SK-N-SH (cell line): ENCODE measurements at places on chromosomes 12 and 14. TPM values are rescaled to one million over a fixed set of nuclear protein-coding genes. Genes with fewer than 3 reads are reported as not detected.

GRCh38 chr12:27025116-27025515, 2.8 kb downstream of the MED21 start:
- DNase-seq, result no peak
- peaks cover 9% of the 10 kb centered on the region for H3K4me1 ChIP-seq
- H3K27me3 ChIP-seq, result no peaks in the 10 kb centered on the region
- H3K36me3 ChIP-seq, result peaks cover 28% of the 10 kb centered on the region
- H3K27ac ChIP-seq, result no peak overlapping the region

IPO4 gene
- 39.7 and 61.3 TPM in 2 replicates for polyA plus RNA-seq

- DNase-seq, result no peak
- no peaks in the 10 kb centered on the region for H3K27me3 ChIP-seq
- no peak overlapping the region for H3K27ac ChIP-seq
- peaks cover 85% of the 10 kb centered on the region for H3K36me3 ChIP-seq
- no peak overlapping the region for H3K4me3 ChIP-seq
Observed at GRCh38 chr14:90263748-90264449, 7.5 kb downstream of the PSMC1 start.

GRCh38 chr12:65603438-65604351, 220.6 kb upstream of the HMGA2 start:
- DNase-seq, result no peak
- no peaks in the 10 kb centered on the region for H3K27me3 ChIP-seq
- H3K4me1 ChIP-seq, result no peaks in the 10 kb centered on the region; the same call in 1 of the 2 replicates
- peak overlapping the region; percentile 88 for H3K27ac ChIP-seq
- H3K4me3 ChIP-seq, result peak overlapping the region; percentile 59

DNA sequence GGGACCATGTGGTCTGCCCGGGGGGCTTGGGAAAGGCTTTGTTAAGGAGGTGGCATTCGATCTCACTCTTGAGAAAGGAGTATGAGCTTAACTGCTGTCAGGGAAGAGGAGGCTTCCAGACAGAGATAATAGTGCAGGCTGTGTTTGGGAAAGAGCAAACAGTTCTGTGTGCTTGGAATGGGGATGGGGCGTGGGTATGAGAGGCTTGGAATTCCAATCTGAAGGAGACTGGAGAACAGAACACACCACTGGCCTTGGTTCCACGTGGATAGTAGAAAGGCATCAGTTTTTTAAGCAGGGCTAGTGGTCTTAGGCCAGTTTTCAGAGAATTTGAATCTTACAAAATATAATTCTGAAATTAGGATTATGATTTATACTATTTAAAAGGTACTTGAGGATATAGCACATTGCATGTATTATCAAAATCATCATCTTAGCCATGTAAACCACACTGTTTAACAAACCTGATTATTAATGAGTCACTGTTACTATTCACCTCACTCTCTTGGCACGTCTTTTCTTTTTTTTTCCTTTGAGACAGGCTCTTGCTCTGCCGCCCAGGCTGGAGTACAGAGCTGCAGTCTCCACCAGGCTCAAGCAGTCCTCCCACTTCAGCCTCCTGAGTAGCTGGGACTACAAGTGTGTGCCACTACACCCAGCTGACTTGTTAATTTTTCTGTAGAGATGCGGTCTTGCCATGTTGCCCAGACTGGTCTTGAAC, 38.5 kb upstream of the KCNK13 start:
- no peak overlapping the region for H3K27ac ChIP-seq
- no peaks in the 10 kb centered on the region for H3K27me3 ChIP-seq
- no peaks in the 10 kb centered on the region for H3K4me1 ChIP-seq
- H3K4me3 ChIP-seq, result no peak overlapping the region
- peaks cover 44% of the 10 kb centered on the region for H3K36me3 ChIP-seq
- DNase-seq, result no peak

CSRNP2 gene
- 18.7 and 22.7 TPM in 2 replicates for polyA plus RNA-seq

GRCh38 chr14:50937325-50937724, 7.0 kb downstream of the PYGL start:
- no peak overlapping the region for H3K4me3 ChIP-seq
- H3K27me3 ChIP-seq, result no peaks in the 10 kb centered on the region
- H3K4me1 ChIP-seq, result no peaks in the 10 kb centered on the region
- peaks cover 11% of the 10 kb centered on the region; the same call in 1 of the 2 replicates for H3K36me3 ChIP-seq
- peak overlapping the region; percentile 50 for H3K27ac ChIP-seq
- no peak for DNase-seq

GRCh38 chr14:32104803-32105202, 27.7 kb downstream of the ARHGAP5 start:
- peaks cover 20% of the 10 kb centered on the region for H3K36me3 ChIP-seq
- no peak for DNase-seq
- H3K4me3 ChIP-seq, result no peak overlapping the region
- no peaks in the 10 kb centered on the region for H3K27me3 ChIP-seq
- no peak overlapping the region for H3K27ac ChIP-seq

DNA sequence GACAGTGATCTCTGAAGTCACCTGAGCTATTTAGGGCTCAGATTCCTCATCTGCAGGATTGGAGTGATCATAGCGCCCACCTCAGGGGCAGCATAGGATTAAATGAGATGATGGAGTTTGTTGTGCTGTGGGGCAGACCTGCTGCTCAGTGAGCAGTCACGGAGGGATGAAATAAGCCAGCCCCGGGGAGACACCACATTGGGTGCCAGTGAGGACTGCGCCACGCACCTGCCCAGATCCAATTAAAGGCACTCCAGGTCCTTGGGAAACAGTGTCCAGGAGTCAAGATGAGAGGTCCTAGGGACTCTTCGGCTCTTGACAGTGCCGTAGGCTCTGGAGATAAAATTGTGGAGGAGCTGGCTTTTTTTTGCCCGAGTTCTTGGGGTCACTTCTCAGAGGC, 166.2 kb downstream of the ADGRD1 start:
- no peaks in the 10 kb centered on the region for H3K27me3 ChIP-seq
- DNase-seq, result no peak
- H3K27ac ChIP-seq, result no peak overlapping the region
- no peaks in the 10 kb centered on the region for H3K4me1 ChIP-seq
- H3K36me3 ChIP-seq, result no peaks in the 10 kb centered on the region
- H3K4me3 ChIP-seq, result no peak overlapping the region

- H3K4me3 ChIP-seq, result no peak overlapping the region
- no peaks in the 10 kb centered on the region for H3K27me3 ChIP-seq
- no peaks in the 10 kb centered on the region for H3K36me3 ChIP-seq
Observed at GRCh38 chr14:55075628-55076175, 24.3 kb downstream of the MAPK1IP1L start.

DNA sequence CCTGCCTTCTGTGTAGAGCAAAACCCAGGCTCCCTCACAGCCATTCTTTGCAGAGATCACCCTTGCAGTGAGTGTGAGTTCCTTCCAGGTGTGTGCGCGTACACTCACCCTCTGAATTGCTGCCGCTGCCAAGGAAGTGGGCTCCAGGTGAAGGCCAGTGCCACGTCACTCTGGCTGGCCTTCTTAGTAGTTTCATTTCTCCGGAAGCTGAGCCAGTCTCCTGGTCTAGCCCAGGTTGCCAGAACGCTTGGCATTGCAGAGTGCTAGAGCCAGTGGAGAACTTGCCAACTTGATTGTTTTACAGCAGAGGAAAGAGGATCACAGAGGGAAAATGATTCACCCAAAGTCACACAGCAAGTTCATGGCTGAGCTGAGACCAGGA, 11.0 kb downstream of the CBLN3 start:
- peaks cover 4% of the 10 kb centered on the region for H3K36me3 ChIP-seq
- H3K27ac ChIP-seq, result no peak overlapping the region
- H3K27me3 ChIP-seq, result 0 out of 2 replicates have a peak, but pooled peaks cover 5% of the 10 kb centered on the region
- no peaks in the 10 kb centered on the region; the same call in 1 of the 2 replicates for H3K4me1 ChIP-seq
- H3K4me3 ChIP-seq, result no peak overlapping the region
- no peak for DNase-seq

- no peaks in the 10 kb centered on the region for H3K27me3 ChIP-seq
- no peak overlapping the region for H3K4me3 ChIP-seq
- no peak for DNase-seq
- H3K27ac ChIP-seq, result peak overlapping the region; percentile 29; the same call in 1 of the 2 replicates
Observed at GRCh38 chr12:28711421-28711820, 437.7 kb upstream of the FAR2 start.

DNA sequence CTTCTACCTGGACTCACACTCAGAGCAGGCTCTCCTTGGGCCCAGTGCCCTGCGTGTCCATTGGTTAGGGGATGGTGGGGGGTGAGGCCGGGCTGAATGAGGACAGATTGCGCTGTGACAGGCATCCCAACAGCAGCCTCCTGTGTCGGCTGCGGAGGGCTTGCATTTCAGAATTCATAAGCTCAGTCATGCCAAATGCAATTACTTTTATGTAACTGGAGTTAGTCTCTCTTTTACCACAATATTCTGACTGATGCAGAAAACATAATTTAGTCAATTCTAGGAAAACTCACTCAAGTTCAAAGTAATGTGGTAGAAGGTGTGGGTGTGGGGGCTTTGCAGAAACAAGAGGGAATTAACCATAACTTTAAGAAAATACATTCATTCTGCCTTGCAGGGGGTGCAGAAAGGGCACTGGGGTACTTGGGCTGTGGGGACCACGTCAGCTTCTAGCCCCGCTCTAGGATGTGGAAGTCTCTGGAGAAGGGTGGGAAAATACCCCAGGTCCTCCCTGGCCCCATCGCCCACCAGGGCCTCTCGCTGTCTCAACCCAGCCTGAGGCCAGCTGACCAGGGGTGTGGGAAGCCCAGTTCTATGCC, 257.7 kb downstream of the ADGRD1 start:
- H3K4me1 ChIP-seq, result peaks cover 2% of the 10 kb centered on the region; the same call in 1 of the 2 replicates
- no peaks in the 10 kb centered on the region for H3K27me3 ChIP-seq
- H3K4me3 ChIP-seq, result no peak overlapping the region
- no peak for DNase-seq
- H3K27ac ChIP-seq, result no peak overlapping the region

DNA sequence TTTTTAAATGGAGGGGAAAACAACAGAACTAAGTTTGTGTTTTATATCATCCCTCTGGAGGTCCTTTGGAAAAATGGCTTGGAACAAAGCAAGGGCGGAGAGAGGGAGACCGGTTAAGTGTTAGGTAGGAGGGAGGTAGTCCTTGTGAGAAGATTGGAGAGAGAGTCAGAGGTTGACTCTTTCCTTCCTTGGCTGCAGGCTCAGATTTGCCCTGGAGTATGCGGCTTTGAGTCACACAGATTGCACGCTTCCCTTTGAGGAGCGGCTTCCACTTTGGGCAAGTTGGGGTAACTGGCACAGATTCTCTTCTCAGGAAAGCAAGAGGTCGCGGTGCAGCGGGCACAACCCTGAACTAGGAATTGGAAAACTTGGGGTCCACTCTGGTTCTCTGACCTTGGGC, 9.9 kb downstream of the SOCS2 start:
- H3K27me3 ChIP-seq, result no peaks in the 10 kb centered on the region
- no peaks in the 10 kb centered on the region for H3K4me1 ChIP-seq
- H3K27ac ChIP-seq, result no peak overlapping the region
- no peak overlapping the region for H3K4me3 ChIP-seq

EPS8 gene
- 18.6 and 19.8 TPM in 2 replicates for polyA plus RNA-seq

DNA sequence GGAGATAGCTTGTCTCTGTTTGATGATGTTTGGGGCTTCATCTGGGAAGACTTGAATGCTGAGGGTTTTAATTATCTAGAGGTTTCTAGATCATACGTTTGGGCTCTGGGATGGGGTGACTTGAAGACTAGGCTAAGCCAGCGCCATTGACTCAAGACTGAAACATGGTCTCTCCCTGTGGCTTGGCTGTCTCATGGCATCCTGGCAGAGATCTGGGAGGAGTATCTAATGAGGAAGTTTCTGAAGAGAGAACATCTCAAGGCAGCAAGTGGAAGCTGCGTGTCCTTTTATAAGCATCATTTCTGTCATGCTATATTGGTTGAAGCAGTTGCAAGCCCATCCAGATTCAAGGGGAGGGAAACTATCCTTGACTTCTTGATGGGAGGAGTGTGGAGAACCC, 104.8 kb downstream of the UNC79 start:
- no peak overlapping the region for H3K27ac ChIP-seq
- DNase-seq, result no peak
- H3K4me1 ChIP-seq, result no peaks in the 10 kb centered on the region
- H3K36me3 ChIP-seq, result peaks cover 4% of the 10 kb centered on the region; the same call in 1 of the 2 replicates
- no peaks in the 10 kb centered on the region for H3K27me3 ChIP-seq

SUPT16H gene
- 53.7 and 65.6 TPM in 2 replicates for polyA plus RNA-seq

PTHLH gene
- polyA plus RNA-seq, result 29.0 and 29.1 TPM in 2 replicates

RFX4 gene
- not detected in 2 replicates for polyA plus RNA-seq

DNA sequence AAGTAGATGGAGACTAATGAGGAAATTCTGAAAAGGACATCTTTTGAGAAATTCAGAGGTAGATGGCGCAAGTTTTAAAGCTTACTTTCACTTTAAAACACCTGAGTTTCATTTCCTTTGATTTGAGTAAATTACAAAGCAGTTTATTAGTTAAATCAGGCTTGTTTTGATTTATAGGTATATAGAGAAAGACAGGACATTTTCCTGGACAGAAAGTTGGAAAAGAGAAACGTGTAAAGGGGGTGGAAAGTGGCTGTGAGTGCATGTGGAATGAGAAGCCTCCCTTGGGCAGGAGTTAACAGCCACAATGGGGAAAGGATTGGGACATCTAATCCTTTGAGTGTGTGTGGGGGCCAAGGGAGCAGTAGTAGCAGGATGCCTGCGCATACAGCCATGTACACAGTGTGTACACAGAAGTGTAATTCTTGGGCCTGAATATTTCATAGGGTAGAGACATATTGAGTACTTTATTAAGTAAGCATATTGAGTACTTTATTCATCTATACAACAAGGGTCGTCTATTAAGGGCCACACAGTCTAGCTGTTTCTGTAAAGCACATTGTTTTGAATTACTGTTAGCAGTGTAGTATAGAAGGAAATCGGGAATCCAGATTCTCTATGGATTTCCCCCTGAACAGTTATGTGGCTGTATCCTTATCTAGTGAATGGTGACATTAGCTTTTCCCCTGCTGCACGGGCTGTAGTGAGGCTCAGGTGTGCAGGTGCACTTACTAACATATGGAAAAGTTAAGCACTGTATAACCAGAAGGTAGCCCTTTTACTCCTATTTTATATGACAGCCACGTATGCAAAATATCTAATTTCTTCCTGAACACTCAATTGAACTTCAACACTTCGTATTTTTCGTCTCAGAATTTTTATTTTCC, 19.1 kb downstream of the MARK3 start:
- no peak overlapping the region for H3K4me3 ChIP-seq
- no peak for DNase-seq
- H3K27ac ChIP-seq, result peak overlapping the region; percentile 20; the same call in 1 of the 2 replicates
- H3K27me3 ChIP-seq, result no peaks in the 10 kb centered on the region
- H3K36me3 ChIP-seq, result peaks cover 10% of the 10 kb centered on the region
- peaks cover 10% of the 10 kb centered on the region for H3K4me1 ChIP-seq

GRCh38 chr12:43832463-43833168, 3.3 kb upstream of the TMEM117 start:
- H3K4me3 ChIP-seq, result no peak overlapping the region
- no peak overlapping the region for H3K27ac ChIP-seq
- no peaks in the 10 kb centered on the region for H3K36me3 ChIP-seq
- H3K27me3 ChIP-seq, result no peaks in the 10 kb centered on the region

- no peaks in the 10 kb centered on the region for H3K4me1 ChIP-seq
- H3K4me3 ChIP-seq, result peak overlapping the region; percentile 54
- peak; percentile 30 for DNase-seq
Observed at GRCh38 chr12:62191491-62192179, 68.6 kb upstream of the USP15 start.

SLCO1B1 gene
- polyA plus RNA-seq, result not detected in 2 replicates

- H3K27me3 ChIP-seq, result no peaks in the 10 kb centered on the region
- no peaks in the 10 kb centered on the region for H3K36me3 ChIP-seq
- H3K27ac ChIP-seq, result peak overlapping the region; percentile 81
- H3K4me3 ChIP-seq, result no peak overlapping the region
Observed at GRCh38 chr12:39378341-39378740, 64.6 kb downstream of the KIF21A start.

KRT85 gene
- not detected in 2 replicates for polyA plus RNA-seq

- no peak for DNase-seq
- H3K4me1 ChIP-seq, result peaks cover 5% of the 10 kb centered on the region; the same call in 1 of the 2 replicates
- H3K36me3 ChIP-seq, result no peaks in the 10 kb centered on the region
- H3K27ac ChIP-seq, result no peak overlapping the region
- H3K27me3 ChIP-seq, result no peaks in the 10 kb centered on the region
Observed at GRCh38 chr12:117526757-117527478, 165.5 kb upstream of the NOS1 start.

SLC5A8 gene
- polyA plus RNA-seq, result not detected in 2 replicates
